Hematopoietic multipotent progenitor cell treated with erythropoietin and hydrocortisone succinate and interleukin-3 and kit ligand, for 17 days (in vitro differentiated cells): ENCODE measurements at places on chromosomes 5 and 9.

GRCh38 chr9:72674961-72675360 is 153.6 kb downstream of the TMC1 start:
- no peak for DNase-seq

GRCh38 chr9:132945186-132946130 is 1.0 kb upstream of the TSC1 start:
- peak; percentile 30 for DNase-seq

GRCh38 chr5:167819406-167819805 is 472.0 kb upstream of the WWC1 start:
- no peak for DNase-seq

- no peak for DNase-seq
Measured at GRCh38 chr9:113529336-113530009, 65.9 kb downstream of the RGS3 start.

DNA sequence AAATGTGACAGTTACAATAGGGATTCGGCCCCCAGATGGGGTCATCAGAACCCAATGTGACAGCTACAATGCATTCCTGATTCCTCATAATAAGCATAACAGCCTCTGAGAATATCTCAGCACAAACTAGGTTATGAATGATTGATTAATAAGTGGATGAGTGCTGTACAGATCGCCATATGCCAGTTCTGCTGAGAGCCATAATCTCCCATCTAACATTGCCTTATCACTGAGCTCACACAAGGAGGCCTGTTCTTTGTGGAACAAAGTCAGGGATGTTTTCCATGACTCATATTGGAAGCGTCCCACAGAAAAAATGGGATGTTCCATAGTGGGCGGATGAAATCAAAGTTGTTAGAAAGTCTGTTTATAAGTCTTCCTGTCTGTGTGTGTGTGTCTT is 89.6 kb downstream of the KIF4B start:
- DNase-seq, result no peak

- no peak for DNase-seq
Measured at GRCh38 chr9:127132375-127132774, 9.9 kb upstream of the ANGPTL2 start.

GRCh38 chr5:67985686-67986387 is 229.7 kb upstream of the PIK3R1 start:
- no peak for DNase-seq

- no peak for DNase-seq
Measured at GRCh38 chr5:91419136-91419535, 36.0 kb upstream of the ARRDC3 start.

GRCh38 chr9:110175275-110175968 is 32.5 kb downstream of the C9orf152 start:
- no peak for DNase-seq

DNA sequence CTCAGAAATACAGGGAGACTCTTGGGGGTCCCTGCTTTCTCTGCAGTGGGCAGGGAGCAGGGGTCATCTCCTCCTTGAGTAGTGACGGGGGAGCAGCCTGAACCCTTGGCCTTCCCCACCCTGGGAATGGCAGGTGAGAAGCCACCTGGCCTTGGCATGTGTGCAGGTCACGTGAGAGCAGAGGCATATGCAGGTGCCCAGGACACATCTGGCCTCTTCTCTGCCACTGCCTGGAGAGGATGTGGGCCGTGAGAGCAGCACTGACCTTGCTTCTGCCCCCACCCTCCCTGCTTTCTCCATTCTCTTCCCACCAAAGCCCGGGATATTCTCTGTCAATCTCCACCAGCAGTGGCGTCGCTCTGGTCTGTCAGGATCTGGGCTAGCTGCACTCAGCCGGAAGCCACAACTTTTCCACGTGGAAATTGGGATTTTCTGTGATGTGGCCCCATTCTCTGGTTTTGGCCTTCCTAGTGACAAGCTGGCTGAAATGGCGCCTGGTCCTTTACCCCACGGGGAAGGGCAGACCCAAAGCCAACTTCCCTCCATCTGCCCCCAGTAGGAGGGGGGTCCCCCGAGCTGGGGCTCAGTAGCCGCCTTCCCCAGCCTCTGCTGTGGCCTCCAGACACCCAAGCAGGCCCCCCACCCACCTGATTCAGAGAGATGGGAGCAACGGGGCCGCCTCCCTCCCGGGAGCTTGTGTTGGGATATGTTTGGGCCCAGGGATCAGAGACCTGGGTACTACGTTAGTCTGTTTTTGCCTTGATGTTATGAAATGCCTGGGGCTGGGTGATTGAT is 70.4 kb upstream of the FCN1 start:
- no peak for DNase-seq

DNA sequence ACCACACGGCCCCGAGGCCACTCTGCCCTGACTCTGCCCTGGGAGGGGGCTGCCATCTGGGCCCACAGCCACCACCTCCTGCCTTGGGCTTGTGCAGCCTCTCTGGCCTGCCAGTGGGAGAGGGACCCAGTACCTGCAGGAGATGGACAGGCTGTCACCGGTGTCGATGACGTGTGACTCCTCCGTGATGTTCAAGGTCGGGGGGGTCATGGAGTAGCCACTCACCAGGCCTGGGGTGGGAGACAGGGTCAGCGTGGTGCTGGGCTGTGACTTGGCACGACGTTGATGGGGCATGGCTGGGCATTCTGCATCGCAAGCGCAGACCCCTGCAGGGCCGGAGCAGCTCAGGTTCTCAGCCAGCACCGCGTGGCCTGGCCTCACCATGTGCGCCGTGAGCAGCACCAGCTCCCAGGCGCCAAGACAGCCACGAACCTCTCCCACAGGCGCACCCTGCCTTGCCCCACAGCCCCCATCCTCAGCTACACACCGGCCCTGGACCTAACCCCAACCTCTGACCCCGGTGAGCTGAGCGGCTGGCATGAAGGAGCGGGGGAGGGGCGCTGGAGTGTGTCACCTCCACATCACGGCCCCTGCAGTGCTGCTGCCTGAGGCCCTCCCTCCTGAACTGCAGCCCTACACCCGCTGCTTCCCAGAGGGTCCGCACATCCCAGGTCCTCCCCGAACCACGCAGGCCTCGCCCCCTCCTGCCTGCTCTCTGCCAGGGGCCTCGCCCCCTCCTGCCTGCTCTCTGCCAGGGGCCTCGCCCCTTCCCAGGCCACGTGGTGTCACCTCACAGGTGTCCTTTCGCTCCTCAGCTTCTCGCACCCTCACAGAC is 17.6 kb downstream of the FLT4 start:
- no peak for DNase-seq

DNA sequence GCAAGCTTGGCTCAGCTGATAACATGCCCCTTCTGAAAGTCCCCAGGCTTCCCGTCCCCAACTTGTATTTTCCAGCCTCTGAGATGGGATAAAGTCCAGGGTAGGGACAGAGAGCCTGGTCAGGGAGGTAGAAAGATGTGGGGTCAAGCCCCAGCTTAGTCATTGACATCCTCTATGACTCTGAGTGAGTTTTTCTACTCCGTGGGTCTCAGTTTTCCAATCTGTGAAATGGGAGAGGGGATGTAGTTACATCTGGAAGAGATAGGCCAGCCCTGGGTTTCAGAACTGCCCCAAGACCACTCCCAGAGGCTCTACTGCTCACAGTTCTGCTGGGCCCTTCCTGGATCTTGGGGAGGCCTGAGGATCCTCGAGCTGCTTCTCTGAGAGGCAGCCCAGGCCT is 3.1 kb downstream of the GPRIN1 start:
- no peak for DNase-seq

DNA sequence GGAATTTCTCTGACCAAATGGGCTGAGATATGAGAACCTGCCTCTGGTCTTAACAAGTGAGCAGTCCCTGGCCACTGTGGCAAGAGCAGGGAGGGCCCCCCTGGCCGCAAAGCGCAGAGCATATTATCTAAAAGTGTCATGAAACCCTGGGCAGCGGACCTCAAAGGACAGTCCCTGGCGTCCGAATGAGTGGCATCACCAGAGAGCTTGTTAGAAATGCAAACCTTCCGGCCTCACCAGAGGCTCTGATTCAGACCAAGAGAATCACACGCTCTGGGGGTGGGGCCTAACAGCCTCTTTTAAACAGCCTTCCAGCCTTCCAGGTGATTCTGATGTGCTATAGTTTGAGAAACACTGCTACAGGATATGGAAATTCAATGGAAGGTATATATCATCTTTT is 10.9 kb downstream of the PTPN3 start:
- no peak for DNase-seq

DNA sequence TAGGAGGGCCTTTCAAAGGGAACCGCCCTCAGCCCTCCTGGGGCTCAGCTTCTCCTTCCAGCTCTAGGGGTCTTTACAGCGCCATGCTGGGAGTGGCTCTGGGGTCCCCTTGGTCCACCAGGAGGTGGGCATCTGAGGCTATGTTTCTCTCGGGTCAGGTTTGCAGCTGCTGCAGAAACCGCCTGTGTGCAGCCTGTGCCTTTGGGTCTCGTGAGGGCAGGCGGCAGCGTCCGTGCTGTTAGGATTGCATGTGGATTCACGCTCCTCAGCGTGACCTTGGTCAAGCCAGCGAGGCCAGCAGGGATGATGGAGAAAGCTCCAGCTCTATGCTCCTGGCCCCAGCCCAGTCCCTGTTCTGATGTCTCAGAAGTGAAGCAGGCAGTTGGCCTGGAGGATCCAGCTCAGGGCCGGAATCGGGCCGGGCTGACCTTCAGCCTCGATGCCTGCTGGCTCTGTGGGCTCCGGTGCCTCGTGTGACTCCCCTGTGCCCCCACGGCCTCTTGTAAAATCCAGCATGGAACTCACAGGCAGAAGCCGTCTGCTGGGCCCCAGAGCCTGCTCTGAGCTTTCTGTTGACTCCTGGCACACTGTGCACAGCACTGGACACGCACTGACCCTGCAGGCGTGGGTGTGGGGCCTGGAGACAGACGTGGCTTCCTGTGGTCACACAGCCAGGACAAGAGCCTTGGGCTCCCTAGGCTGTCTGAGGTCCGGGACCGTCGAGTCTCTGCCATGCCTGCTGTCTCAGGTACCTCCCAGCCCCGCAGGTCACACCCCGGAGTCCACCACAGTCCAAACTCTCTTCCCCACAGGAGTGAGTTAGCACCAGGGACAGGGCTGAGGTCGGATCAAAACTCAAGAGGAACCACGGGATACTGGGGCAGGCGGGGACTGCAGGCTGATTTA is 54.3 kb downstream of the TRIP13 start:
- DNase-seq, result no peak

DNA sequence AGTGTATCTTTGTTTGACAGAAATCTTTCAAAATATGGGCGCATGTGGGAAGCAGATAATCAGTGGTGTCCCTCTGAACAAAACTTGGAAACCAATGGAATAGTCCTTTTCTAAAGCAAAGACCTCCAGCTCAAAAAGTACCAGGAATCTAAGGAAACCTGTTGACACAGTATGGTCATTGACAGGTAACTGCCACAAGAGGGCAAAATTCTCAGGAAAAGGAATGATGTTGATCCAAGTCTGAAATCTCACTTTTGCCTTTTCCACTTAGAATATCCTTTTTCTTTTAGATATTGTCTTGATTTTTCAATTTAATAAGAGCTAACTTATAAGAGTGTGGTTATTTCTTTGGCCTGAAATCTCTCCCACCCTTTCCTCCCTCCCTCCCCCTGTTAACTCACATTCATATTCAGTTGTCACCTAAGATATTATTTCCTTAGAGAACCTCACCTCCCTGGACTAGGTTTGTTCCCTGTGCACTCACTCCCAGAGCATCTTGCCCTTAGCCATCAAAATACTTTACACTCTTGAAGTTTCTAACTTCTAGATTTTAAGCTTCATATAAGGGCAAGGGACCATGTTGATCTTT is 59.0 kb upstream of the BARX1 start:
- no peak for DNase-seq

GRCh38 chr5:36370073-36370472 is 68.4 kb upstream of the RANBP3L start:
- DNase-seq, result no peak

- no peak for DNase-seq
Measured at GRCh38 chr9:80435591-80435990, 863.8 kb downstream of the TLE4 start.

DNA sequence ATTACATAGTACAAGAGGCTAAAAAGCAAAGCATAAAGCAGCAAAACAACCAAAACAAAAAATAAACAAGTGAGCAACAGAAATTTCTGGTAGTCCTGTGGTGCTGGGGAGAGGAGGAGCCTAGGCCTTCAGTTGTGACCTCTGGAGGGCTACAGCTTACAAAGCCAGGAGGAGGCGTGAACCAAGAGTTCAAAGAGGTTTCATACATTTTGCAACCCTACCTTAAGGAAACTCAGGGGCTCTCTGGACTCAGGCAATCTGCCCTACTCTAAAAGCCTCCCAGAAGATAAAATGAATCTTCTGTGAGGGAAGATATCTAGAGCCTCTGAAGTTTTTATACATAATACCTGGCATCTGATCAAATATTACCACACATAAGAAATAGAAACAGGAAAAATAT is 187.4 kb downstream of the AGTPBP1 start:
- DNase-seq, result no peak

GRCh38 chr9:94656200-94656599 is 16.9 kb upstream of the FBP1 start:
- no peak for DNase-seq

- no peak for DNase-seq
Measured at GRCh38 chr5:35333366-35333765, 103.1 kb upstream of the PRLR start.
